ENCODE measurements at places on chromosomes 4 and X. TPM values are rescaled to one million over a fixed set of nuclear protein-coding genes. Genes with fewer than 3 reads are reported as not detected.

The ENPP6 gene
- 4.9 TPM for polyA plus RNA-seq

The ANK2 gene
- 40.0 TPM for polyA plus RNA-seq

The AKAP14 gene
- 63.8 TPM for polyA plus RNA-seq

The UGT2B15 gene
- polyA plus RNA-seq: 1.3 TPM

The GTPBP6 gene
- polyA plus RNA-seq: 38.0 TPM

The ARR3 gene
- polyA plus RNA-seq: not detected

The MCF2 gene
- 19.6 TPM for polyA plus RNA-seq

The CAPN6 gene
- polyA plus RNA-seq: 13.3 TPM

The SH3D19 gene
- 40.6 TPM for polyA plus RNA-seq

The SLC7A11 gene
- polyA plus RNA-seq: 1.3 TPM

The SPANXC gene
- polyA plus RNA-seq: 5.4 TPM

The ADAM29 gene
- 100 TPM for polyA plus RNA-seq

The STAG2 gene
- 9.4 TPM for polyA plus RNA-seq

The P2RY8 gene
- 1.1 TPM for polyA plus RNA-seq

The HELT gene
- polyA plus RNA-seq: not detected

The NSD2 gene
- 108 TPM for polyA plus RNA-seq

The NKX3-2 gene
- 0.57 TPM for polyA plus RNA-seq

The CLGN gene
- 75.6 TPM for polyA plus RNA-seq

The GAGE12E gene
- polyA plus RNA-seq: 25.1 TPM

Measured in testis (tissue), 5 donors.